ENCODE measurements at places on chromosomes 12 and 14. TPM values are rescaled to one million over a fixed set of nuclear protein-coding genes. Genes with fewer than 3 reads are reported as not detected.

DNA sequence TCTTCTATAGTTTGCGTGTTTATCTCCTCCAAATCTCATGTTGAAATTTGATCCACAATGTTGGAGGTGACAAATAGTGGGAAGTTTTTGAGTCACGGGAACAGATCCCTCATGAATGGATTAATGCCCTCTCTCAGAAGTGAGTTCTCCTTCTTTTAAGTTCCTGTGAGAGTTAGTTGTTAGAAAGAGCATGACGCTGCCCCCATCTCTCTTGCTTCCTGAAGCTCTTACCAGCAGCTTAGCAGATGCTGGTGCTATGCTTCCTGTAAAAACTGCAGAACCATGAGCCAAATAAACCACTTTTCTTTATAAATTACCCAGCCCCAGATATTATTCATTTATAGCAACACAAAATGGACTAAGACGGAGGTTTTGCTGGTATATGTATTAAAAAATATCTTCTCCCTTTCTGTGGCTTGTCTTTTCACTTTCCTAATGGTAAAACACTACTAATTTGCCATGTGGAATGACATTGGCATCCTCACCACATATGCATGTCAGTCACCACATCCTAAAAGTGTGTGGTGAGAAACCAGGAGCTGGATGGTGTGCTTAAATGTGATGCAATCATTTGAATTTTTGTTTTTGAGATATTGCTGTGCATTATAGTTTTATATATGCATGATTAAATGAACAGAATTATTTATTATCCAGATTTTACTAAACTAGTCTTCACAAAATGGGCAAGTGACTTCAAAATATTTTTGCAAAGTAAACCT lies 449.3 kb downstream of the ADAMTS20 start:
- DNase-seq, result no peak

NYNRIN gene
- 15.0 TPM for total RNA-seq

VRTN gene
- total RNA-seq, result not detected

DNA sequence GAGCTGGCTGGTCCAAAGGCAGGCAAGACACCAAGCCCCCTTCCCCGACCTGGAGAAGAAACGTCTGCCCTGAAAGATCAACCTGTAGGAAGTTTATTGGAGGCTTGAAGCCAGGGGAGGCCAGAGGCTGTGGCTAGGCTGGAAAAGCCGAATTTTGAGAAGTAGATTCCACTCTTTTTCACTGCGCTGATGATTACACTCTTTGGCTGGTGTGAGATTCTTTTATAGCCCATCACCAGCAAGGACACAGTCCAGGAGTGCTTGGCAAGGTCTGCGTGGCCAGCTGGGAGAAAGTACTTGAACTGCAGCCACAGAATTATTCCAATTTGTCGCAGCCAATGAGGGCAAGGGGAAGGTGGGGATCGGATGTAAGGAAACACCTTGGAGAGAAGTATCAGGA lies 45.0 kb downstream of the SYNE3 start:
- DNase-seq, result no peak

All from occipital lobe (tissue), 3 donors.